ENCODE measurements at places on chromosomes 5 and 9. TPM values are rescaled to one million over a fixed set of nuclear protein-coding genes. Genes with fewer than 3 reads are reported as not detected.

Gene CENPK
- 42.7 TPM for polyA plus RNA-seq

Gene PLAC8L1
- polyA plus RNA-seq, result 1.9 TPM

Gene PCDHA8
- polyA plus RNA-seq, result 0.05 TPM

Gene SLC25A25
- 13.5 TPM for polyA plus RNA-seq

Measured in left renal cortex interstitium (tissue), 4 donors.